ENCODE measurements at places on chromosomes 6 and 20.

DNA sequence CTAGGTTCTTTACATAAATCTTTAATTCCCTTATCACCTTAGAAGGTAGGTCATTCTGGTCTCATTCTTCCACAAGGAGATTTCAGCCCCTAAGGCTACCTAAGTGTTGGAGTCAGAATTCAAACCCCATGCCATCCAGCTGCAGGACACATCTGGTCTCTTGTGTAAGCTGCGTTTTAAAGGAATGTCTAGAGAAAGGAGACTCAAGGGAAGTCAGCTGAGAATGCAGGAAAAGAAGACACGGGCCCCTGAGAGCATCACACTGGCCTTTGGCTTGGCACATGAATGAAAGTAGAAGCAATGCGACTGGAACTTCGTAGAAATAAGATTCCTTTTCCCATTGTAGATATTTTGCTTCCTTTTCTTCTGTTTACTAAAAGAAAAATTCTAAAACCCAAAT is 76.7 kb upstream of the SYNJ2 start:
- DNase-seq = no peak

GRCh38 chr6:43334466-43335095 is 26.0 kb upstream of the CRIP3 start:
- peak; percentile 50 for DNase-seq

- peak; percentile 73 for DNase-seq
Observed at GRCh38 chr6:1903780-1904465, 294.2 kb downstream of the FOXC1 start.

DNA sequence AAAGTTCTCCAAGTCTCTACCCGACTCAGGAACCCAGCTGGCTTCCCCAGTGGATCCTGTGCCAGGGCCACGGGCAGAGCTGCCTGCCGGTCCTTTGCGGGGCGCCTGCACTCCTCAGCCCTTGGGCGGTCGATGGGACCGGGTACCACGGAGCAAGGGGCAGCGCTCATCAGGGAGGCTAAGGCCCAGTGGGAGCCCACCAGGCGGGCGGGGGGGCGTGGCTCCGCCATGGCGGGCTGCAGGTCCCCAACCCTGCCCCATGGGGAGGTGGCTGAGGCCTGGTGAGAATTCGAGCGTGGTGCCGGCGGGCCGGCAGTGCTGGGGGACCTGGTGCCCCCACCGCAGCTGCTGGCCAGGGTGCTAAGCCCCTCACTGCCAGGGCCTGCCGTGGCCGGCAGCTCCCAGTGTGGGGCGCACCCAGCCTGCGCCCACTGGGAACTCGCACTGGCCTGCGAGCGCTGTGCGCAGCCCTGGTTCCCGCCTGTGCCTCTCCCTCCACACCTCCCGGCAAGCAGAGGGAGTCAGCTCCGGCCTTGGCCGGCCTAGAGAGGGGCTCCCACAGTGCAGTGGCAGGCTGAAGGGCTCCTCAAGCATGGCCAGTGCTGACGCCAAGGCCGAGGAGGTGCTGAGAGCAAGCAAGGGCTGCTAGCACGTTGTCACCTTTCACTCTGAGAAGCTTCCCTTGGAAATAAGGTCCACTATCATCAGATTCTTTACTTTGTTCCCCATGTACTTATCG is 14.8 kb upstream of the ELOVL5 start:
- DNase-seq = no peak

- DNase-seq = no peak
Observed at GRCh38 chr6:103105686-103106085, 1712.2 kb downstream of the GRIK2 start.

DNA sequence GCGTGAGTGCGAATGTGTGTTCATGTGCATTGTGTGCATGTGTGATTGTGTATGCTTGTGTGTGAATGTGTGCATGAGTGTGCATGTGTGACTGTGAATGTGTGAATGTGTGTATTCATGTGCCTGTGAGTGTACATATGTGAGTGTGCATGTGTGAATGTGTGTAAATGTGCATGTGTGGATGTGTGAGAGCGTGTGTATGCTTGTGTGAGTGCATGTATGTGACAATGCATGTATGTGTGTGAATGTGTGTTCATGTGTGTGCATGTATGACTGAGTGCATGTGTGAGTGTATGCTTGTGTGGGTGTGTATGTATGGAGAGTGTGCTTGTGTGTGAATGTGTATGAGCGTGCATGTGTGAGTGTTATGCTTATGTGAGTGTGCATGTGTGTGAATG is 77.4 kb downstream of the SMOC2 start:
- DNase-seq = no peak

- DNase-seq = no peak
Observed at GRCh38 chr20:24658920-24659660, 189.7 kb downstream of the SYNDIG1 start.

DNA sequence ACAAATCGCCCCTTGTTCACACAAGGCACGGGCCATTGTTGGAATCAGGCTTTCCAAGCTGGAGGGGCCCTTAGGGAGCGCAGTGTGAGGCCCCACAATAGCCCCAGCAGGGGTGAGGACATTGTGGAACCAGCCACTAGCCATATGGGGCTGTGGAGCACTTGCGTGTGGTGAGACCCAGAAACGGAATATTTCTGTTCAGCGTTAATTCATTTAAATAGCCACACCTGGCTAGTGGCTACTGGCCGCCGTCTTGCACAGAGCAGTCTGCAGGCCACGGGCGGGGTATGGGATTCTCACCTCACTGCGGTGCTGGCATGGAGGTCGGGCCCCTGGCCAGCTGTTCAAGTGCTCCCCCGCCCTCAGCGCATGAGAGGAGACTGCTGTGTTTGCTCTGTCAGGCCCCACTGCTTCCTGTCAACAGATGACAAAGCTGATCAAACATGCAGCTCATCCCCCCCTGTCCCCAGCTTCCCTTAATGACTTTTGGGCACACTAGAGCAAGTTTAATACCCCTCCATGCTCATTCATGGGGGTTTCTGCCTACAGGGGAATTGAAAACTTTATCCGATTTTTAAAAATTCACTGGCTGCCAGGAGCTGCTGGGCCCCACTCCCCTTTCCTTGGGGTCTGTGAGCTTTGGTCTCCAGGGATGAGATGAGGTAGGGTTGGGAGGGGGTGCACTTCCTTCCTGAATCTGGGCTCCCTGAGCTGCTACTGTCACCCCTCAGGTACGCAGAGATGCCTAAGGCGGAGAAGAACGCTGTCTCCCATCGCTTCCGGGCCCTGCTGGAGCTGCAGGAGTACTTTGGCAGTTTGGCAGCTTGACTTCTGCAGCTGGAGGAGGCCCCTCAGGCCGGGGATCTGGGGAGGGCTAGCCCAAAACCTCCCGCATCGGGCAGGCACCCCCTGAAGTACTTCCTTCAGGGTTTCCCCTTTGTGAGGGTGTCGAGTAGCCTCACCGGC is 13.6 kb downstream of the ITPA start:
- DNase-seq = no peak

GRCh38 chr6:132168961-132169360 is 217.8 kb upstream of the CCN2 start:
- DNase-seq = no peak

- no peak for DNase-seq
Observed at GRCh38 chr6:52560462-52560861, 16.4 kb downstream of the TRAM2 start.

DNA sequence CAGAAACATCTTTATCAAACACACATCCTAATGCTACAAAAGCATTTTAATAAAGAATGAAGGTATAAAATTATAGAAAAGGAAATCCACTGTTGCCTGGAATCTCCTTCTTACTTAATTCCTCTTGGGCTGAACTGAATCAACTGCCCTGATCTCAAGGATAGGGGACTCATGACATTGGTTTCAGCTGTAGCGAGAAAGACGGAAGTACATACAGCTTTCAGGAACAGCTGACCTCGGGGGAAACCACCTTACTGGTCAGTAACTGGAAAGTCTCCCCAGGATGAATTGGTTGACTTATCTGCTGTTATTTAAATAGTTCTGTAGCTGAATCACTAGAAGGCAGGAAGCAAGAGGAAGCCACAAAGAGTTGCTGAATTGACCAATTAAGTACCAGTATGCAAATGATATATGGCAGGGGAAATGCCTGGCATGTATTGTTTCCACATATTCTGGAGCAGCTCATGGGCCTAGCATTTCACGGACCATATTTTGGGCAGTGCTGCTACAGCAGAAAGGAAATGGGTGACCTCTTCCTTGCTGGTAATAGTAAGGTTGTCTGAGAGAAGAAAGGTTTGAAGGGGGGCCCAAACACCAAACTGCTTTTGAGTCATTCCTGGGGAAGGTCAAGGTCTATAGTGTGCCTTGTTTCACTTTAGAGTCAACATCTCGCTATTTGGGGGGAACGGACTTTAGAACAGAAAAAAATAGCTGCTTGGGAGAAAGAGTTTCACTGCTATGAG is 43.7 kb upstream of the MAP7 start:
- no peak for DNase-seq

DNA sequence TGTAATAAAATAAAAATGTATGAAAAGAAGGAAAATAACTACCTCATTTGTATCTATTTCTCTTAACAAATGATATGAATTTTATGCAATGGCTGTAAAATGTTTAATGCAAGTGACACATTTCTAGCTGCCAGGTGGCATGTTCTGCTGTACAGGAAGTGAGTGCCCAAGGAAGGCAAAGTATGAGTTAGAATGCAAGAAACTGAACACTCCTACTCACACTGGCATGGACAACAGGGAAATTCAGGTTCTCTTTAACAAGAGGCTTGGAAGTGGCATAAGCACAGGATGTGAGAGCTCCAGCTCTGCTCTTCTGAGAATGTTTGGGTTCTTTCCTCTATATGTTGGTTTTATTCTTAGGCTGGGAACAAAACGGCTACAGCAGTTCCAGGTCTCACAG is 20.4 kb upstream of the LAMA4 start:
- no peak for DNase-seq

- no peak for DNase-seq
Observed at GRCh38 chr6:95503568-95503967, 73.8 kb upstream of the MANEA start.

DNA sequence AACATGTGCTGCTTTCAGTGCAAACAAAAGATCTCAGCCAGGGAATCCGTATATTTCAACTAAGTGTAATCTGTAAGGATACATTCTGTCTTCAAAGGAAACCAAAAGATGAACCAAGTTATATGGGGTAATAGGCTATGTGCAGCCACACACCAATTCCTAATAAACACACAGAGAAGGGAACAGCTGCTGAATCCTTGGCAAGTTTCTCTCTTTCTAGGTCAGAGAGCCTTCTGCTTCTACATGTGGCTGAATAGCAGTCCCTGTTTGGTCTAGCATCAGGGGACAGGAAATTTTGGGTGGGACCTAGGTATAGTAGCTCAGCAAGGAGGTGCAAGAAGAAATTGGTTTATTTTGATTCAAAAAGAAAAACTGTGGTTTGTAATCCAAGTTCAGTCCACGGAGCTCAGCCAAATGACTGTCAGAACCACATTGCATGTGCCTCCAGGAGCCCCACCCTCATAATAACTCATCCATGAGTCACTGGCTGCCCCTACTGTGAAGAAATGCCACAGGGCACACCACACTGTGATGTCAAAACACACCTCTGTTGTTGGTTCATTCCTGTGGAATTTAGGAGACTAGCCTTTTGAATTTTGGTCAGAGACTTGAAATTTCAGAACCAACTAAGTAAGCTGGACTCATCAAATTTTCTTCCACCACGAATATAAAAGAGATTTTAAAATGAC is 21.1 kb downstream of the SPTLC3 start:
- DNase-seq = no peak

GRCh38 chr20:3714092-3714491 is 1.7 kb upstream of the SIGLEC1 start:
- no peak for DNase-seq

- DNase-seq = no peak
Observed at GRCh38 chr20:3313683-3314065, 74.7 kb upstream of the SLC4A11 start.

DNA sequence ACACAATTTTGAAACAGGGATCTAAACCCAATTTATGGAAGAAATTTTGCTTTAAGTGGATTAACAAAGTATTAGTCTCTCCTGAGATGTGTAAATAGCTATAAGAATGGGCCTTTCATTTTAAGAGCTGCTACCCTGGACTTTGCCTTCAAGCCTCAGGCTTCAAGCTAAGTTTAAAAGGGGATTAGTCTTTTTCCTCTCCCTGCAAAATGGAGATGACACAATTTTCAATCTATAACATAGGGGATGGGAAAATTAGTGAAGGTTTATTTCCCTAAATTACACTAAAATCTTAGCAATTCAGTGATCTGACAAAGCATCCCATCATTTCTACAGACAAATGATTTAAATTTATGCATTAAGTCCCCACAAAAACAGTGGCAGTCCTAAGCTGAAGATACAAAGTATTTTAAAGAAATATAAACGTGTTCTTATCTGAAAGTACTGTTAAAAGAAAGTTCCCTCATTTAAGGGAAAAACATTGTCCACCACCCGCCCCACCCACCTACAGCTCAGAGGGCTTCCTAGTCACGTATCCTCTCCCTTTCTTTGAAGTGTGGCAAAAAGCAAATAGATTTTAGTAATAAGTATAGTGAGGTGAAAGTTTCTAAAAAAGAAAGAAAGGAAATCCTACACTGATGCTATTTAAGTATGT is 14.5 kb downstream of the ARHGAP18 start:
- no peak for DNase-seq

- DNase-seq = no peak
Observed at GRCh38 chr20:62652041-62652893, 10.0 kb downstream of the SLCO4A1 start.

DNA sequence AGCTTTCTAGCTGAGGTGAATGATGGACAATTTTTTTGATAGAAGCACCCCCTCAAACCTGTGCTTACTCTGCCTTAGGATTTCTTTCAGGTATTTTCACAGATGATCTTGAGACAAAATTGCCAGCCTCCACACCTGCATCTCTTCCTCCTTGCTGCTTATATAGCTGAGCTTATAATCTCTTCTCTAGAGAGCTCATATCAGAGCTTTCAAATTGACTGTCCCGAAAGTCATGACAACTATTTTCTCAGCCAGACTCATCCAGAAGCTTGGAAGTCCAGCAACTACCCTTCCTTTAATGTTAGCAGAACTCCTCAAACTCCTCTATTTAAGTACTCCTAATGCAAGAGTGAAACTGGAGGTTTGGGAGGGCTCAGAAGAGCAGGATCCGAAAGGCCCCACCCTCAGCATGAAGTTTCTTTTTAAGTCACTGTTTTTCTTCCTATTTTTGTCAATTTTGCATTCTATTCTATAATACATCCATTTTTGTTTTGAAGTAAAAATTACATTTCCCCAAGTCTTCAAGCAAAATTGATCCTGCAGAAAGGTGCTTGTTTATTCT is 12.7 kb downstream of the CGA start:
- DNase-seq = no peak

Measured in SK-N-DZ (cell line).